ENCODE measurements at places on chromosomes 4 and X.

DNA sequence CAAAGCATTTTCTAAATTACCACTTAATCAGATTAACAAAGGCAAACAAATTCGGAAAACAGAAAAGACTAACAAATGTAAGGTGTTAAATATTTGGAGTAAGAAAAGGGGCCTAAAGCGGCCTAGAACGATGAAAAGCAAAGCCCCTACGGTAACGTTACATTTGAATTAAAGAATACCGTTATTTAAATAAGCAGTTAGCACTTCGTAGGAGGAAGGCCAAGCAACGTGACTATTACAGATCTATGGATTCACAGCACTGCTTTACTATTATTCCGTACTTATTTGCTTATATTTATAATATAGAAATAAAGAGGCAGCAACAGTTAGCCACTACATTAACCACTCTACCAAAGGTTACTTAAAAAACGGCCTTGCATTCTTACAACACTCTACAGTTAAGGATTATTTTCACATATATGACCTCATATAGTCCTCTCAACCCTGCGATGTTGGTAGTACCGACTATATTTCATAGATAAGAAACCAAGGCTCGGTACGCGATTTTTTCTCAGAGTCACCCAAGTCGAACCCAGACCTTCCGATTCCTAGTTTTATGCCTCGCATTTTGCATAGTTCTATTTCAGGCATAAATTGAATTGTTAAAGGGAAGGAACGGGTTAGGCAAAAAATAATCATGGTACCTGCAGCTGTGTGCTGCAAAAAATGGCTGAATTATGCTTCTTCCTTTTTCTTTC lies 2.9 kb downstream of the KLHL15 start:
- DNase-seq: no peak

GRCh38 chr4:109560687-109561461 lies 828 bp downstream of the MCUB start:
- peak; percentile 38 for DNase-seq

- DNase-seq: no peak
Observed at GRCh38 chr4:72388521-72388920, 180.5 kb downstream of the ADAMTS3 start.

- no peak for DNase-seq
Observed at GRCh38 chr4:84492737-84493091, 6.4 kb downstream of the NKX6-1 start.

DNA sequence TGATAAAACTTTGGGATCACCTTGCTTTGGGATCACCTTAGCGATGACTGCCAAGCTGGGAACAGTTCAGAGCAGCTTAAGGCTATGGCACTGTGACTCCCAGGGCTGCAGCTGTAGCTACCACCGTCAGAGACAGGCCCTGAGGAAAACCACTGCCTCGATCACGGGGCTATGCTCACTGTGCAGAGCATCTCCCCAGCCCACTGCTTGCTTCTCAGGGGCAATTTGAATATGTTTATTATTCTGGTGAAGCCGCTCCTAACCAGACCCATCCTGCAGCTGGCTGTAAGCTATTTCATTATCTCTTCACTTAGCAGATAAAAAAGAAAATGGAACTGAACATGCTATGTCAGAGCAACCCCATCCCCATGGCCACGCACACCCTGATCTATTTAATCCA lies 328.5 kb downstream of the EVC2 start:
- DNase-seq: no peak

GRCh38 chr4:104393655-104394324 lies 100.9 kb downstream of the CXXC4 start:
- DNase-seq: no peak

DNA sequence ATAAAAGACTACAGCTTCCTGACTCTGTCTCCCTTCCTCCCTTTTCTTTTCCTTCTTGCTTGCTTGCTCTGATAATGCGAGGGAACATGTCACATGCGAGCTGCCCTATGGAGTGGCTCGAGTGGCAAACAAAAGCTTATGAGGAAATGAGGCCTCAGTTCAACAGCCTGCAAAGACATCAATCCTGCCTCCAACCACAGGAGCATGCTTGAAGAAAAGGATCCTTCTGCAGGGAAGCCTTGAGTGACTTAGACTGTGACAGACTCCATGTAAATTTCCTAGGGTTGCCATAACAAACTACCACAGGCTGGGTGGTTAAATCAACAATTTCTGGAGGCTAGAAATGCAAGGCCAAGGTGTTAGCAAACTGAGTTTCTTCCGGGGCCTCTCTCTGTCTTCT lies 152.5 kb downstream of the NR3C2 start:
- DNase-seq: no peak

GRCh38 chrX:149799938-149800337 lies 18.2 kb downstream of the MAGEA9 start:
- no peak for DNase-seq

DNA sequence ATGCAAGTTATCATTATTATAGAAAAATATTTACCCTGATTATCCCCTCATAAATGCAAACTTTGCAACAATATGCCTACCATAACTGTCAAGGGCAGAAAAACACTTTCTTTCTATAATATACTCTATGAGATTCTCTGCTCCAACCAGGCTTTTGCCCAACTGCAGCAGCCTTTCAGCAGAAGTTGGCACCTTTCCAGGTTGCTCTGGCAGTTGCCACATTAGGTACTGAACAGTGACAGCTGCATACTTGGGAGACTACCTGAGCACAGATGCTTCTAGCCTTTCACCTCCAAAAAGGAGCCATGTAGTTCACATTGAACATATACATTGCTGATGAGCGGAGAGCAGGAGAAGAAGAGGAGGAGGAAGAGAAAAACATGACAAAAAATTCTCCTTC lies 69.5 kb upstream of the BRWD3 start:
- no peak for DNase-seq

- DNase-seq: no peak
Observed at GRCh38 chr4:54322818-54323417, 93.8 kb downstream of the PDGFRA start.

- DNase-seq: no peak
Observed at GRCh38 chrX:51847463-51847862, 46.0 kb upstream of the MAGED1 start.

GRCh38 chrX:3621414-3621813 lies 92.0 kb downstream of the PRKX start:
- no peak for DNase-seq

GRCh38 chr4:139988863-139989765 lies 164.9 kb downstream of the MAML3 start:
- DNase-seq: peak; percentile 42

DNA sequence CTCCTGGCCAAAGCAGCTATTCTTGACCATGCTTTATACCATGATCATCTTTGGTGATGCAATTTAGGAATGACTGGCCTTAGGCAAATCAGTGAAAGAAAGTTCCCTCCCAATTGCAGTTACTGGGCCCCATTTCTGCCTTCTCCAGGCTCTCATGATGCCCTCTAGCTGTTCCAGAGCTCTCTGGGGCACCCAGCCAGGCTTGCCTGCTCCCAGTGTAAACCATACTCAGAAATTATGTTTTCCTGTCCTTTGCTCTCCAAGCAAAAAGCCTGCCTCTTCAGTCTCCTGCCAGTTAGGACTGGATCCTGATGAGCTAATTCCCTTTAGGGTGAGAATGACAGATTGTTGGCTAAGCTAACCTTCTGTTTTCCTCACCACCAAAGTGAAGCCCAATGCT lies 85.3 kb upstream of the RBPJ start:
- no peak for DNase-seq

DNA sequence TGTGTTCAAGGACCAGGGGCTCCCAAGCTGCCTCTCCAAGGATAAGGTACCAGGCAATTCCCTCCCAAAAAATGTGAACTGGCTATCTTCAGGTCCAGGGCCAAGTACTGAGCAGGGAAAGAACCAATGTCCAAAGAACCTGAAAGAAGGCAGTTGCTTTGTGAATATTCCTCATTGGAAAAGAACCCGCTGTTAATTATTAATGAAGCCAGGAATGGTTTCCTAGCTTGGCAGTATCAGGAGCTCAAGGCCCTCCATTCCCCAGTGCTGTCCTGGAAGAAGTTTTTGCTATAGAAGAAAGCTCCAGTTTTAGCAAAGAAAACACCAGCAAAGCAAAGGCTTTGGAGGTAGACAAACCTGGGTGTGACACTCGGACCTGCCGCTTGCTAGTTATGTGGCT lies 130.0 kb upstream of the MBNL3 start:
- no peak for DNase-seq

DNA sequence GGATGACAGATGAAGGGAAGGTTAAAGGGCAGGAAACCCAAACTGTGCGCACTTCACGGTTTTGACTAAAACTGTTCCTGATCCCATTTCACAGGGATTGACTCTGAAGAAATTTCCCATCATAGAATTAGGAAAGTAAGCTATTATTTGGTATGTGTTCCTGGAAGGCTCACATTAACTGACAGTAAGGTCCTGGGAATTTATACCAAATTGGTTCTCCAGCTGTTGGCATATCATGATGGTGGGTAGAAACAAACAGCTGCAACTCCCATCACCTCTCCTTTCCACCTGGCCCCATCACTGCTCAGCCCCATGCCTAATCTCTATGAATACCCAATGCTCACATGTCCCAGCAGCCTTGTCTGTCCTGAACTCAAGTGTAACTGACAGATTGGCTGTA lies 121.2 kb downstream of the GPC3 start:
- DNase-seq: no peak

GRCh38 chr4:11424000-11424399 lies 4.7 kb downstream of the HS3ST1 start:
- DNase-seq: no peak

GRCh38 chr4:188078116-188078515 lies 31.3 kb downstream of the TRIML2 start:
- DNase-seq: no peak
